ENCODE measurements at places on chromosomes 12 and 14. TPM values are rescaled to one million over a fixed set of nuclear protein-coding genes. Genes with fewer than 3 reads are reported as not detected.

ORAI1 gene
- 24.0 TPM for total RNA-seq

RTN1 gene
- total RNA-seq: not detected

SERPINA5 gene
- total RNA-seq: not detected

BIN2 gene
- 78.8 TPM for total RNA-seq

RAB5B gene
- 50.8 TPM for total RNA-seq

CD69 gene
- total RNA-seq: 150 TPM

ASPG gene
- total RNA-seq: not detected

SRGAP1 gene
- 0.06 TPM for total RNA-seq

RPAP3 gene
- 33.3 TPM for total RNA-seq

PLEKHD1 gene
- total RNA-seq: 0.19 TPM

PPP1CC gene
- total RNA-seq: 259 TPM

NFE2 gene
- not detected for total RNA-seq

GRCh38 chr12:42946871-42947381 lies 357.4 kb upstream of the PRICKLE1 start:
- no peak for ATAC-seq

DNA sequence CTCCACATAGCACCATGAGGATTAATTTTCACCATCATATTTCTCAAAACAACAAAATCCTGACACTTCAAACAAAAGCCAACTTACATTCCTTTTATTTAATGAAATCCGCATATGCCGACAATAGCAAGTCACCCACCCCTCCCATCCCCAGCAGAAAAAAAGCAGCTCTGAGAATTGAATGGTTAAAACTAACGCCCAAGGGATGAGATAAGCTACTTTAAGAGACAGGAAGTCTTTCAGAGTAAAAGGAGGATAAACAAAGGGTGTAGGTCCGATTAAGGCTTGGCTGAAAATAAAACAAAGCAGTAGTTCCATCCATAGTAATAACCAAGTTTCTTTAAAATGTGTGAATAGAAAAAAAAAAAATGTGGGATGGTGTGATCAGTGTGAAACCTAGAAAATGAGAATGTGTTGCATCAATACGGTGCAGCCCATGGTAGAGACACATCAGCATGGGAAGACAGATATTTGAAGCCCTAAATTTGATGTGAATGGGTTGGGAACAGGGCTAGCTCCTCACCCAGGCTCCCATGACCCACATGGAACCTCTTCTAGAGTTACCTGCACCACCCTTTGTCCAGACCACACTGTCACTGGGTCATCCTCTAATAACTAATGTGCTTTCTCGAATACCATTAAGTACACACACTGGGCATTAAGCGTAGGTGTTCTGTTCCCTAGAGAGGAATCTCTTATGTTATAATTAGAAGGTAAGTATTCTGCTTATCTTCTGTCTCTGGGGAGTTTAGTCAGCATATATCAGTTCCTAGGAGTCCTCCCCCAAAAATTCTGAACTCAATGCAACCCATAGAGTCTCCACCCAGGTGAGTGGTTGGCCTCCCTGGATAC lies 31.7 kb downstream of the RTRAF start:
- no peak for ATAC-seq

- ATAC-seq: no peak
Measured at GRCh38 chr12:106896603-106897002, 59.1 kb upstream of the TMEM263 start.

DNA sequence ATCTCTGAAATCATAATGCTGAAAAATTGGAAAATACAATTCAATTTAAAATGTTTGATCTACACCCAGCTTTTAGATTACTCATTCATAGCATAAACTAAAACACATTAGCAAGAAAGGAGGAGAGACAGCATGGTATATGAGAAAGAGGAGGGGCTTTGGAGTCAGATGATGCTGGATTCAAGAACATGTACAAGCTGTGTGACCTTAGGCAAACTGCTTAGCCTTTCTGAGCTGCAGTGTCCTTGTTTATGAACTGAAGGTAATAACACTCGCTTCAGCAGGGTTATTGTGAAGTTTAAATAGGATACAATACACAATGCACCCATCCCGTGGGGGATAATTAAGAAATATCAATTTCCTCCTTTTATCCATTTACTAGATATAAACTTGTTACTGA lies 79.2 kb downstream of the MAP1LC3B2 start:
- ATAC-seq: no peak

DNA sequence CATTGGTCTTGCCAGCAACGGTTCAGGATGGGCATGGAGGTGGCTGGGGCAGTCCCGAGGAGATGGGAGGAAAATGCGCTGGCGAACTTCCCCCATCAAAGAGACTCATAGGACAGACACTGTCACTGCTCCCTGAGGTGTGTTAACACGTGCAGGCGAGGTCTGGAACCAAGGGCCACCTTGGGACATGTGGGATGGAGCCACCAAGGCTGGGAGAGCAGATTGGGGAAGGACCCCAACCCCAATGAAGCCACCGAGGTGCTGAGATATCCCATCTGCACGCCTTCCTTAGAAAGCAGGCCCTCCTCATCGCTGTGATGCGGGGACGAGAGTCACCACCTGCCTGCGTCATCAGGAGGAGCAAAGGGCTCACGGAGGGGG lies 16.9 kb upstream of the BEGAIN start:
- ATAC-seq: no peak

DNA sequence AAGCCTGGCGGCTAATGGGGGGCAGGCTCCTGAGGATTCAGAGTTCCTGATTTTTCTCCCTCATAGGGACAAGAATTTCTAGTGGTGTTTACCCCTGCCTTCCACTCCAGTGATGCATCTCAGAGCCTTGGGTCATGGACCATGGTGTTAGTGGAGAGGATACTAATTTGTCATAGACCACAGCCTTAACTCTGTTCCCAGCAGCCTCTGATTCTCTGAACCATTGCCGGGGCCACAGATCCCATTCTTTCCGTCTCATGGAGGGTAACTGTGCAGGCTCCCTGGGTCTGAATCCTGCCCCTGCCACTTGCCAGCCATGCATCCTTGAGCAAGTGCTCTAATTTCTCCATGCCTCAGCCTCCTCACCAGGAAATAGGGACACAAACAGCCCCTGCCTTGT lies 55.1 kb downstream of the RPH3A start:
- ATAC-seq: no peak

GRCh38 chr12:128707488-128707887 lies 116.3 kb downstream of the SLC15A4 start:
- no peak for ATAC-seq

- ATAC-seq: no peak
Measured at GRCh38 chr12:56484566-56484965, 3.4 kb downstream of the GLS2 start.

- ATAC-seq: no peak
Measured at GRCh38 chr12:131939007-131939406, 9.9 kb downstream of the PUS1 start.

GRCh38 chr14:96126783-96127271 lies 77.8 kb upstream of the BDKRB2 start:
- no peak for ATAC-seq

GRCh38 chr12:6069437-6070093 lies 54.9 kb downstream of the VWF start:
- peak; percentile 82 for ATAC-seq

DNA sequence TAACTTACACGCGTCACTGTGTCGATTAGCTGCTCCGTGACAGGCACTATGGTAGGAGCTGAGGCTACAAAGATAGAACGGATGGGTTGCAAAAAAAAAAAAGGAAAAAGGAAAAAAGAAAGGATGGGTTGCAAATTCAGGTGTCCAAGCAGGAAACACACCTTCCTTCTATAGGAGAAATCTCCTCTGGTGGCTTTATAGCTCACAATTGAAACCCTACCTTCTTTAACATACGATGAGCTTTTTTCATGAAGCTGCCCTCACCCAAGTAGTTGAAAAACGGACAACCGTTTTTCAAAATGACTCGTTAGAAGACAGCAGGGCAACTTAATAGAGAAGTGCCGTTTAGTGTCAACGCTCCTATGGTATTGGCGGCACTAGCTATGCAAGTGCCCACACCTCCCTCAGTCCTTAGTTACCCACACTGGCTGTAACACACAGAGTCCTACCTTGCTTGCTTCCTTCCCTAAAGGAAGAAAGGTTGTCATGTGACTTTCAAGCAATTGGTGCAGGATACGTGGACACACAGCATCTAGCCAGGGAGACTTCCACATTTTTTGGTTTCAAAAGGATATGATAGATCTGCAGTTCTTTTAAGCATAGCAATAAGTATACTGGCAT lies 682 bp upstream of the TRIP11 start:
- peak; percentile 37 for ATAC-seq

GRCh38 chr12:165862-166368 lies 48.0 kb downstream of the SLC6A12 start:
- ATAC-seq: no peak

DNA sequence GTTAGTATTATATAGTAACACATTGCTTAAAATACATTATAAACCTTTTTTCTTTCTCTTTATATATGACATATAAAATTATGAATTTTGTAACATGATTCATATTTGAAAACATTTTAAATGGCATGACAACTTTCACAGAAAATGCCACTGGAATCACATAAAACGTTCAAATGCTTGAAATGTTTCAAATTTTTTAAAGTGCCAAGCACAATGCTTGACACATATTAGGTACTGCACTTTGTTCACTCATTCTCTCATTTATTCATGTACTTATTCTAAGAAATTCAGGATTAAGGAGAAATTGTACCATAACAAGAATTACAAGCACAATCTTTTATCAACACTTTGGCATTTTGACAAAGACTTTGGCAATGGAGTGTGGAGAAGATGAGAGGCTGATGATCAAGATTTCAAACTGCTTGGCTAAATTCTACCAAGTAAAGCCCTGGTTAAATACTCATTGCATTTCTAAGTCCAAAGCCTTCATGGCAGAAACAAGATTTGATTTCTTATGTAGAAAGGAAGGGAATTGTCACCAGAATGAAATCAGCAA lies 232.2 kb downstream of the C12orf50 start:
- ATAC-seq: no peak

GRCh38 chr12:58341791-58342190 lies 400.4 kb downstream of the ATP23 start:
- ATAC-seq: no peak

- ATAC-seq: peak; percentile 95
Measured at GRCh38 chr14:39097159-39097558, 5.9 kb downstream of the SEC23A start.

DNA sequence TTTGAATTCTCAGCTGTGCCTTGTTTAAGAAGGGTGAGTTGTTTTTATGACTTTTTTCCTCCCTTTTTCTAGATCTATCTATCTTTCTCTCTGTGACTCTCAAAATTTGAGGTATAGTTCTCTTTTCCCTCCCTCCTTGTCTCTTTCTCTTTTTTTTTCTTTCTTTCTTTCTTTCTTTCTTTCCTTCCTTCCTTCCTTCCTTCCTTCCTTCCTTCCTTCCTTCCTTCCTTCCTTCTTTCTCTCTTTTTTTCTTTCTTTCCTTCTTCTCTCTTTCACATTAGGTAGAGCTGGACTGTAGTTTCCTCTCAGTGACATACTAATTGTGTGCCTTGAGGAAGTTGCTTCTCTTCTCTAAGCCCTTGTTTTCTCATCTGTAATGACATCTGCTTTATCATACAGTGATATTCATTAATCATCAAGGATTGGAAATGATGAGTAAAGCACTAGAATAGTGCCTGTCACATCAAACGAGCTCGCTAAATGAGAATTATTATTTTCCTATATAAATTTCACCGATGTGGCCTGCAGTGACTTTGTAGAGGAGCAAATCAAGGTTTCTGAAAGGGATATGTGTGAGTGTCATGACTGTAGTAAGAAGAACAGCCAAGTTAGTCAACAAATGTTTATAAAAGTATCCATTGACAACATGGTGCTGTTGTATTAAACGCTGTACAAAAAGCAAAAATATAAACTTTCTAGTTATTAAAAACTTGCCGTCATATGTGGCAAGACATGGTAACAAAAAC lies 78.9 kb upstream of the SLC38A2 start:
- ATAC-seq: peak; percentile 78

DNA sequence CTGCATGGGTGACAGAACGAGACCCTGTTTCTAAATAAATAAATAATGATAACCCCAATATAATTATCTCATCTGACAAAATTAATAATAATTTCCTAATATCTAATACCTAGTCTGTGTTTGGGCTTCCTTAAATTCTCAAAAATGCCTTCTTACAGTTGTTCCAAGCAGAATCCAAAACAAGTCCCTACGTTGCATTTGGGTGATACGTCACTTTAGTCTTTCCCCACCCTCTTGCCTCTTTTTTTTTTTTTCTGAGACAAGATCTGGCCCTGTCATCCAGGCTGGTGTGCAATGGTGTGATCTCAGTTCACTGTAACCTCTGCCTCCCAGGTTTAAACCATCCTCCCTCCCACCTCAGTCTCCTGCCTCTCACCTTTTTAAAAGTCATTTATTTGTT lies 26.7 kb downstream of the VEZT start:
- ATAC-seq: no peak

DNA sequence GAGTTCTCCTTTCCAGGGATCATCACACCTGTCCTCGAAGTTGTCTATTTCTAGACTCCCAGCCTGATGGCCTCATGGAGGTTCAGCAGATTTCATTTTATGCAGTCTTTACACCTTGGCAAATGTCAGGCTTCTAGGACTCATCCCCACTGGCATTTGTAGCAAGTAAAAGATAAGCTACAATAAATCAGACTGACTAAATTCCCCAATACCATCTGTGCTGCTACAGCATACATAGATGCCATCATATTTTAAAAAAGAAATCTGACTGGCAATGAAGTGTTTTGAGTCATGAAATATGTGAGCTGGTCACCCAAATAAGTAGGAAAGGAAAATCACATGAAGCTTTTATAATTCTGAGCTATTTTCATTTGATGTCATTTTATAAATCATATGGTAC lies 55.3 kb downstream of the KCNC2 start:
- ATAC-seq: no peak

- no peak for ATAC-seq
Measured at GRCh38 chr14:99133636-99134515, 138.1 kb downstream of the BCL11B start.

GRCh38 chr14:29140016-29140415 lies 373.4 kb downstream of the FOXG1 start:
- no peak for ATAC-seq

- no peak for ATAC-seq
Measured at GRCh38 chr14:102616318-102616717, 23.9 kb downstream of the RCOR1 start.

GRCh38 chr14:69887740-69888657 lies 8.8 kb downstream of the SMOC1 start:
- no peak for ATAC-seq

GRCh38 chr12:98406378-98406777 lies 109.0 kb upstream of the TMPO start:
- ATAC-seq: no peak

- ATAC-seq: no peak
Measured at GRCh38 chr14:57714487-57714931, 151.4 kb downstream of the SLC35F4 start.

GRCh38 chr14:63956326-63956725 lies 103.5 kb downstream of the SYNE2 start:
- no peak for ATAC-seq

GRCh38 chr14:41597647-41598046 lies 9.0 kb upstream of the LRFN5 start:
- ATAC-seq: no peak
